ENCODE measurements at places on chromosomes 12 and 14. TPM values are rescaled to one million over a fixed set of nuclear protein-coding genes. Genes with fewer than 3 reads are reported as not detected.

GRCh38 chr12:28027947-28028724 is 55.6 kb upstream of the PTHLH start:
- H3K4me3 ChIP-seq: no peak overlapping the region
- no peaks in the 10 kb centered on the region for H3K27me3 ChIP-seq
- no peak for DNase-seq
- H3K27ac ChIP-seq: no peak overlapping the region
- H3K36me3 ChIP-seq: no peaks in the 10 kb centered on the region

TMEM233 gene
- polyA plus RNA-seq: not detected

GRCh38 chr12:50051101-50051806 is 6.1 kb upstream of the ASIC1 start:
- DNase-seq: no peak
- H3K27ac ChIP-seq: peak overlapping the region; percentile 10
- H3K27me3 ChIP-seq: no peaks in the 10 kb centered on the region
- H3K4me3 ChIP-seq: peak overlapping the region; percentile 25
- peaks cover 25% of the 10 kb centered on the region for H3K4me1 ChIP-seq
- H3K36me3 ChIP-seq: no peaks in the 10 kb centered on the region

GRCh38 chr14:91177073-91178034 is 63.5 kb downstream of the DGLUCY start:
- no peak overlapping the region for H3K4me3 ChIP-seq
- H3K36me3 ChIP-seq: peaks cover 35% of the 10 kb centered on the region
- no peaks in the 10 kb centered on the region for H3K27me3 ChIP-seq
- H3K27ac ChIP-seq: no peak overlapping the region

DNA sequence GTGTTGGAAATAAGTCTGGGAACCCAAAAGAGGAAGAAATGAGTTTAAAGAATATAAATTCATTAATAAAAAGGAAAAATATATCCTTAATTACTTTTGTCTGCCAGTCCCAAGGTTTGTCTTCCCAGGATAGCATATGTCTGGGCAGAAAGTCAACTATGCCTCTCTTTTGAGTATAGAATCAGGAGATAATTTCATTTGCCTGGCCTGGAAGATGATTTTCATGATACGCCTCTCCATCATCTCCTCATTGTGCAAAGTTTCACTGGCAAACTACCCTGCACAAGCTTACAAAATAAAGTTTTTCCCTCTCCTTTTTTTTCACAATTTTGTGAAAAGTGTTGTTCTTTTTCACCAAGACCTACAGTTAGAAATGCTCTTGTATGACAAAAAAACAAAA is 340.8 kb downstream of the EGLN3 start:
- H3K27ac ChIP-seq: no peak overlapping the region
- H3K4me1 ChIP-seq: no peaks in the 10 kb centered on the region
- no peak overlapping the region for H3K4me3 ChIP-seq
- H3K36me3 ChIP-seq: no peaks in the 10 kb centered on the region
- no peaks in the 10 kb centered on the region for H3K27me3 ChIP-seq

DNA sequence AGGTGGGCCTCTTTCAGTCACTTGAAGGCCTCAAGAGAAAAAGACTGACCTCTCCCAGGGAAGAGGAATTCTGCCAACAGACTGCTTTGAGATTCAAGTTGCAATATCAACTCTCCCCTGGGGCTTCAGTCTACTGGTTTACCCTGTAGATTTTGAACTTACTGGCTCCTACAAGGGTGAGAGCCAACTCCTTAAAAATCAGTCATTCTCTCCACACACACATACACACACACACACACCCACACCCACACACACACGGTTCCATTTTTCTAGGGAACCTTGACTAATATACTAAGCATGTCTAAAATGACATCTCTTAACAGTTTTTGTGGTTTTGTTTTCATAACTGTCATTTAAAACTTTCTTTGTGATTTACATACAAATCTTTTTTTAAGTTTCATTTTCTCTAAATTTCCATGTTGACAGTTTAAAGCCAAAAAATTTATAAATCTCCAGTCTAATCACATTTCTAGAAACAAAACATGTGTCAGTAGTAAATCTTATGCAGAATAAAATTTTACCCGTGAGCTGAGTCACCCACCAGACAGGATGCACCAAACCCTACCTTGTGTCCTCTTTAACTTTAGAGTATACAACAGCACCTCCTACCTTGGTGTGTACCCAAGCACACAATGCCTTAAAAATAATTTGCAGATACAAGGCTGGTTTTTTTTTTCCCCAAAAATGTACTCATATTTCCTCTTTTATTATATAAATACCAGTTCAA is 394.6 kb downstream of the AEBP2 start:
- H3K4me1 ChIP-seq: no peaks in the 10 kb centered on the region
- H3K4me3 ChIP-seq: no peak overlapping the region
- no peaks in the 10 kb centered on the region for H3K27me3 ChIP-seq
- no peak overlapping the region for H3K27ac ChIP-seq
- no peak for DNase-seq

TMEM132D gene
- polyA plus RNA-seq: 0.03 TPM

ATF1 gene
- 16.7 TPM for polyA plus RNA-seq

DNA sequence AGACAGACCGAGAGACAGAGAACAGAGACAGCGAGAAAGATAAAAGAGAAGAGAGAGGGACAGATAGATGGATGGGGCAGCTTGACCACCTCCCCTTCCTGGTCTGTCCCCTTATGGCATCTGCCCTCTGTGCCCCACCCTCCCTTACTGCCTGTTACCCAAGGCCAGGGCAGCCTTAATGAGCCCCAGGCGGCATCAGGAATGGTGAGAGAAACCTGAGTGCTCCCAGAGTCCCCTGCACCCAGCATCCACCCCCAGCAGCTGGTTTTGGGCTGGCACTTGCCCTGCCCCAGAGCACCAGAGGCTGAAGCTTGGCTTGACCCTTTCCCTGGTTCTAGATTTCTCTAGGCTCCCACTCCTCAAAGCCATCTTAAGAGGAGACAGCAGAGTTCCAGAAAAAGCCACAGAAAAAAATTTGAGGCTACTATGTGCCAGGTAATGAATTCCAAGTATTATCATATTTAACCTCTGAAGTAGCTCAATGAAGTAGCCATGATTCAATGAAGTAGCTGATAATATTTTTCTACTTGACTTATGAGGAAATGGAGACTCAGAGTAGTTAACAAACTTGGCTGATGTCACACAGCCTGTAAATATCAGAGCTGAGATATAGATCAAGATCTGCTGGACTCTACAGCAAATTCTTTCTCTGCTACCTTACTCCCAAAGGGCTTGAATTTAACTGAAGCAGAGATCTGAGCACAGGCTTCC is 2.0 kb upstream of the ZNF385A start:
- no peak for DNase-seq
- no peaks in the 10 kb centered on the region for H3K36me3 ChIP-seq
- H3K27ac ChIP-seq: no peak overlapping the region
- H3K4me1 ChIP-seq: peaks cover 18% of the 10 kb centered on the region
- no peak overlapping the region for H3K4me3 ChIP-seq
- no peaks in the 10 kb centered on the region for H3K27me3 ChIP-seq

GRCh38 chr14:98085751-98086150 is 1186.2 kb downstream of the BCL11B start:
- H3K4me3 ChIP-seq: no peak overlapping the region
- H3K27ac ChIP-seq: no peak overlapping the region
- H3K27me3 ChIP-seq: no peaks in the 10 kb centered on the region
- H3K36me3 ChIP-seq: no peaks in the 10 kb centered on the region

- H3K36me3 ChIP-seq: no peaks in the 10 kb centered on the region
- no peak overlapping the region for H3K4me3 ChIP-seq
- no peaks in the 10 kb centered on the region for H3K27me3 ChIP-seq
- no peaks in the 10 kb centered on the region for H3K4me1 ChIP-seq
Observed at GRCh38 chr12:74791365-74791764, 253.7 kb downstream of the ATXN7L3B start.

DNA sequence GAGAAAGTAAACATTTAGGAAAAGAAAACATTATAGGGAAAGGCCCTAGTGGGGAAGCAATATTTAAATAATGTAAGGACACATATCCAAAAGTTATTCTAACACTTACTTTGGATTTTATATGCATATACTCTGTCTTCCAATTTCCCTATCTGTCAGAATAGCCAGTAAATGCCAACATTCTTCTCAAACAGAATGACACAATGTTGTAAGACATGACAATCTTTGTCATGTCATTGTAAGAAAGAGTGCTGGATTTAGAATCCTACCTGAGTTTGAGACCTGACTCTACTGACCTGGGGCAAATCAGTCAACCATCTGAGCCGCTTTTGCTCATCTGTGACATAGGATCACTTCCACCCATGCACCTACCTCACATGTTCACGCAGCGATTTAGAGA is 198.3 kb downstream of the PHLDA1 start:
- H3K4me3 ChIP-seq: no peak overlapping the region
- no peaks in the 10 kb centered on the region for H3K27me3 ChIP-seq
- no peaks in the 10 kb centered on the region for H3K36me3 ChIP-seq
- H3K27ac ChIP-seq: no peak overlapping the region
- no peaks in the 10 kb centered on the region for H3K4me1 ChIP-seq

DNA sequence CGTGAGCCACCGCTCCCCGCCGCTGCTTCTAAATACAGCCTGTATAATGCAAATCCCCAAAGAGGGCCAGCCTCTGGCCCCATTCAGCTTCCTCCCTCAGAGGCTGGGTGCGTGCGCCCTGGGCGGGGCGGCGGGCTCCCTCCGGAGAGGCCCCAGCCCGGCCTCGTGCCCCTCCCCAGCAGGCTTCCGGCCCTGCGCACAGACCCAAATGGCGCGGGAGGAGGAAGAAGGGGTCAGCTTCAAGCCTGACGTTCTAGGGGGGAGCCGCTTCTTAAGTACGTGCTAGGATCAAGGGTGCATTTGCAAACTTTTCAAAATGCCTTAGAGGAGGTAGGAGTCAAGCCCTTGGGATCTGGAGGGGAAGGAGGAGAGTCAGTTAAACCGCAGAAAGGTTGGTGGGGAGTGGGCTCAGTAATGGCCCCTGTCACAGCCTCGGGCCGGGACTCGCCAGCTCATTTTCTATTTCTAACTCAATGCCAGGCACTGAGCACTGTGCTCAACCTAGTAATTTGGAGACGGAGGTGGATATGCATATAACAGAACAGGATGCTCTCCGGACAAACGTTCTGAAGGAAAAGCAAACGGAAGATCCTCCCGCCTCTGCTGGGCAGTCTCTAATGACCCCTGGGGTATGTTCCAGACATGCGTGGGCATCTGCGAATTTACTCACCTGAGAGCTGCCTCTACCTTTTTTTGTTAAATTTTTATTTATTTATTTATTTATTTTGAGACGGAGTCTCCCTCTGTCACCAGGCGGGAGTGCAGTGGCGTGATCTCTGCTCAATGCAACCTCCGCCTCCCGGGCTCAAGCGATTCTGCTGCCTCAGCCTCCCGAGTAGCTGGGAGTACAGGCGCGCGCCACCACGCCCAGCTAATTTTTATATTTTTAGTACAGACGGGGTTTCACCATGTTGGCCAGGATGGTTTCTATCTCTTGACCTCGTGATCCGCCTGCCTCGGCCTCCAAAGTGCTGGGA is 32.3 kb downstream of the NINJ2 start:
- H3K27me3 ChIP-seq: no peaks in the 10 kb centered on the region
- peak overlapping the region; percentile 72 for H3K27ac ChIP-seq
- peak overlapping the region; percentile 12 for H3K4me3 ChIP-seq
- peaks cover 17% of the 10 kb centered on the region for H3K4me1 ChIP-seq
- no peaks in the 10 kb centered on the region for H3K36me3 ChIP-seq

OAS3 gene
- polyA plus RNA-seq: 5.4 TPM

DNA sequence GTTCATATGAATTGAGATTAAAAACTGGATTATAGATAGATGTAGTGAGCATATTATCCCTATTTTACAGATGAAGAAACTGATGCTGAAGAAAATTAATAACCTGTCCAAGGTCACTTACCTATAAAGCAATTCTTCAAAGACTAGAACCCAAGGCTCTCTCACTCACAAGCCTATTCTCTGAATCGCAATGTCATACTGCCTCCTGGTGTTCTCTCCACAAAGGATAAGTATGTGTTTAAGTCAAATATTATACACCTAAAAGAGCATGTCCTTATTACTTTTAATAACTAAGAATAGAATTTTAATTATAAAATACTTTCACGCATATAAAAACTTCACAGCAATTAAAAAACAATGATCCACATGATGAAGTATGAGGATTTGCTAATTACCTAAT is 721.3 kb upstream of the USP15 start:
- H3K36me3 ChIP-seq: no peaks in the 10 kb centered on the region
- DNase-seq: no peak
- no peak overlapping the region for H3K4me3 ChIP-seq
- H3K27ac ChIP-seq: no peak overlapping the region
- H3K4me1 ChIP-seq: no peaks in the 10 kb centered on the region
- no peaks in the 10 kb centered on the region for H3K27me3 ChIP-seq

DNA sequence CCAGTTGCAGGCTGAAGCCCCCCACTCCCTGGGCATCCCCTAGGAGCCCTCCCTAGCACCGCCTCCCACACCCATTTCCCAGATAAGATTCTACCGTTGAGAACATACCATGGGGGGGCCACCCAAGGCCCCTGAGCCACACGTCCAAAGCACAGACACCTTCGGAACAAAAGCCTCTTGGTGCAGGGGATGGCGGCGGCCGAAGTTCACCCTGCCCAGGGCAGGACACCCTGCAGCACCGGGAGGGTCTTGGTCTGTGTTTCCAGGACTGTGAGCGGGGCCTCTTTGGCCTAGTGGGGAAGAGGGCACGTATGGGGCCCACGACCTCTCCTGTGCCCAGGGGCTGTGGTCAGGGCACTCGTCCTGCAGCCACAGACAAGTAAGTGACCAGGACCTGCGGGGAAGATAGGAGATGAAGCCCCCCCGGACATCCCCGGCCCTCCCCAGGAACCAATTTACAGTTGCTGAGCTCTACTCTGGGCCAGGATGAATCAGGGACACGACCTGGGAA is 154.3 kb upstream of the C14orf180 start:
- peaks cover 22% of the 10 kb centered on the region for H3K27me3 ChIP-seq
- peak; percentile 53 for DNase-seq
- no peak overlapping the region for H3K4me3 ChIP-seq
- no peaks in the 10 kb centered on the region for H3K4me1 ChIP-seq
- no peak overlapping the region for H3K27ac ChIP-seq

- no peaks in the 10 kb centered on the region for H3K27me3 ChIP-seq
- peaks cover 66% of the 10 kb centered on the region for H3K36me3 ChIP-seq
- no peak overlapping the region for H3K4me3 ChIP-seq
- no peaks in the 10 kb centered on the region for H3K4me1 ChIP-seq
- no peak overlapping the region for H3K27ac ChIP-seq
Observed at GRCh38 chr12:10697156-10697555, 23.3 kb upstream of the STYK1 start.

GRCh38 chr12:1117970-1118563 is 127.0 kb downstream of the ERC1 start:
- no peak overlapping the region for H3K4me3 ChIP-seq
- no peaks in the 10 kb centered on the region for H3K27me3 ChIP-seq
- H3K27ac ChIP-seq: no peak overlapping the region
- H3K4me1 ChIP-seq: no peaks in the 10 kb centered on the region

DNA sequence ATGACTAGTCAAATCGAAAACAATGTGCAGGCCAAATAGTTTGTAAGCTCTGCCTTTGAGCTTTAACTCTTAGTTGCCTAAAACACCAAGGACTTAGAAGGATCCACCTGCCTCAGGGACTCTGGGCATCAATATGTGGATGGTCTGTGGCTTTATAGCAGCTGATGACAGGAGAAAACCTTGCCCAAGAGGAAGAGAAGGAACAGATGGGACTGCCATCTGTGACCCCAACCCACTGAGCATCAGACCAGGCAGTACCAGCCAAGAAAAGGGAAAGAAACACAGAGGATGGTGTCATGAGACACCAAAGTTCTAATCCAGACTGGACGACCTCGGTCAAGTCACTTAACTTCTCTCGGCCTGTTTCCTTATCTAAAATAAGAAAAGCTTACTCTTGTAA is 12.7 kb downstream of the TGFB3 start:
- H3K27me3 ChIP-seq: no peaks in the 10 kb centered on the region
- peaks cover 5% of the 10 kb centered on the region for H3K4me1 ChIP-seq
- H3K36me3 ChIP-seq: peaks cover 2% of the 10 kb centered on the region

A2M gene
- polyA plus RNA-seq: 55.3 TPM

NPFF gene
- polyA plus RNA-seq: not detected

SOX5 gene
- 0.23 TPM for polyA plus RNA-seq

Data from sigmoid colon (tissue), 7 donors.